Stimulated activated CD4-positive, alpha-beta T cell treated with anti-CD3 and anti-CD28 coated beads, TNF-alpha, amount 100 ng/mL, for 1 hour (primary cell): ENCODE measurements at places on chromosomes 12 and 14.

- no peak for DNase-seq
Observed at GRCh38 chr14:31283578-31284252, 76.1 kb upstream of the HECTD1 start.

DNA sequence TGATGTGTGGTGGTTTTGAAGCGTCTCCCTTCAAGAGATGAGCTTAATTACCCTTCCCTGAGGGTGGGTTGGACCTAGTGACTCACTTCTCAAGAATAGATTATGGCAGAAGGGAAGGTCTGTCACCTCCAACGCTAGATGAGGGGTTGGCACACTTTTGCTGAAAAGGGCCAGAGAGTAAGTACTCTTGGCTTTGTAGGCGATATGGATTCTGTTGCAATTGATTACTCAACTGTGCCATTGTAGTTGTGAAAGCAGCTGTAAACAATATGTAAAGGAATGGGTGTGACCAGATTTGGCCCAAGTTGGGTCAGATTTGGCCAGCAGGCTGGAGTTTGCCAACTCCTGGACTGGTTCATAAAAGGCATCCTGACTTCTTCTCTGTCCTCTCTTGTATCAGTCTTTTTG lies 53.3 kb downstream of the SMIM41 start:
- no peak for DNase-seq

GRCh38 chr14:95072310-95072905 lies 84.9 kb downstream of the DICER1 start:
- no peak for DNase-seq

GRCh38 chr12:31225656-31226535 lies 100.1 kb downstream of the SINHCAF start:
- DNase-seq = no peak

DNA sequence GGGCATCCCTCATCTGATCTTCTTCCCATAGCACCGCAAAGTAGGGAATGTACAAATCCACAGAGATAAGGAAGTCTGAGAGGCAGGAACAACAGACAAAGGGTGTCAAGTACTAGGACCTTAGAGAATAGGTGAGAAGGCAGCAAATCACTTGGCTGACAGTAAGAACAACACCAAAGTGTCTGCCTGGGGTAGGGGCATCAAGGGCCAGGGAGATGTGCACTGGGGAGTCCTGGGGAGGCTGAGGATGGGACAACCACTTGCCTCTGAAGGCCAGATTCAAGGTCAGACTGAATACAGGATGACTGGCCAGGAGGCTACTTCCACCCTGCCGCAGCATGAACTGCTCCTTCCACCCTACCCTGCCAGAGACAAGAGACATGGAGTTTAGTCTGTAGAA lies 1040.8 kb downstream of the BCL11B start:
- no peak for DNase-seq

DNA sequence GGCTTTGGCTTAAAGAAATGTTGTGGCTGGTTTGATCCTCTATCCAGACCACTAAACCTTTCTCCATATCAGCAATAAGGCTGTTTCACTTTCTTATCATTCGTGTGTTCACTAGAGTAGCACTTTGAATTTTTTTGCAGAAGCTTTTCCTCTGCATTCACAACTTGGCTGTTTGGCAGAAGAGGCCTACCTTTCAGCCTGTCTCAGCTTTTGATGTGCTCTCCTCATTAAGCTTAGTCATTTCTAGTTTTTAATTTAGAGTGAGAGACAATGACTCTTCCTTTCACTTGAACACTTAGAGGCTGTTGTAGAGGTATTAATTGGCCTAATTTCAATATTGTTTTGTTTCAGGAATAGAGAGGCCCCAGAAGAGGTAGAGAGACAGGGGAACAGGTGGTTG lies 13.8 kb downstream of the KCNMB4 start:
- no peak for DNase-seq

GRCh38 chr12:92828565-92828964 lies 100.5 kb downstream of the EEA1 start:
- no peak for DNase-seq

- no peak for DNase-seq
Observed at GRCh38 chr12:16344269-16344668, 3.2 kb upstream of the MGST1 start.

GRCh38 chr12:104521731-104522130 lies 65.0 kb downstream of the CHST11 start:
- no peak for DNase-seq

- DNase-seq = no peak
Observed at GRCh38 chr12:50086148-50086547, 1.0 kb downstream of the SMARCD1 start.
